HT-29 (cell line): ENCODE measurements at places on chromosomes 16 and 17. TPM values are rescaled to one million over a fixed set of nuclear protein-coding genes. Genes with fewer than 3 reads are reported as not detected.

The OSGIN1 gene
- total RNA-seq: 14.2 and 16.1 TPM in 2 replicates

The MAPT gene
- total RNA-seq: 0.08 and 0.44 TPM in 2 replicates

The GPR179 gene
- total RNA-seq: 0.03 and 0.13 TPM in 2 replicates

The ABCA10 gene
- 0.25 and 0.29 TPM in 2 replicates for total RNA-seq

The SGCA gene
- total RNA-seq: not detected in 2 replicates

The PIP4K2B gene
- total RNA-seq: 39.6 and 62.1 TPM in 2 replicates

The CCL14 gene
- 0.15 and 0.37 TPM in 2 replicates for total RNA-seq

The KPNB1 gene
- 219 and 232 TPM in 2 replicates for total RNA-seq

The P3H4 gene
- total RNA-seq: 45.2 and 54.7 TPM in 2 replicates

The MPV17L gene
- not detected in 2 replicates for total RNA-seq

The ATP6V0D1 gene
- total RNA-seq: 97.6 and 99.5 TPM in 2 replicates

The MYLK3 gene
- total RNA-seq: 0.21 and 0.53 TPM in 2 replicates

The TP53TG3F gene
- not detected in 2 replicates for total RNA-seq

The MT1H gene
- not detected in 2 replicates for total RNA-seq

The HIGD1B gene
- not detected in 2 replicates for total RNA-seq

The KRT27 gene
- not detected in 2 replicates for total RNA-seq

The SLC16A6 gene
- 1.3 TPM in 1 of 2 replicates, not detected in the other for total RNA-seq

The CLEC18A gene
- not detected in 2 replicates for total RNA-seq

The DNAAF8 gene
- 2.5 and 5.8 TPM in 2 replicates for total RNA-seq

The KCNH4 gene
- total RNA-seq: not detected in 2 replicates

The ARHGAP23 gene
- total RNA-seq: 326 and 391 TPM in 2 replicates

The NPIPB5 gene
- total RNA-seq: 56.0 and 74.1 TPM in 2 replicates

The PRSS27 gene
- total RNA-seq: 0.23 and 2.6 TPM in 2 replicates

The TP53TG3B gene
- total RNA-seq: not detected in 2 replicates

The KRTAP2-3 gene
- not detected in 2 replicates for total RNA-seq

The NACA2 gene
- not detected in 2 replicates for total RNA-seq

The SSTR5 gene
- total RNA-seq: 1.6 and 5.1 TPM in 2 replicates

The MPP2 gene
- 0.29 and 0.56 TPM in 2 replicates for total RNA-seq

The TNP2 gene
- not detected in 2 replicates for total RNA-seq

The KLHL10 gene
- not detected in 2 replicates for total RNA-seq

The CCL17 gene
- total RNA-seq: not detected in 2 replicates

The TMEM132E gene
- not detected in 2 replicates for total RNA-seq

The BRIP1 gene
- total RNA-seq: 4.1 and 4.8 TPM in 2 replicates

The OR1F1 gene
- not detected in 2 replicates for total RNA-seq

The GAN gene
- total RNA-seq: 7.4 and 20.1 TPM in 2 replicates

The SOST gene
- total RNA-seq: not detected in 2 replicates

The MSLN gene
- 3.9 and 8.3 TPM in 2 replicates for total RNA-seq

The MSL1 gene
- 44.1 and 47.1 TPM in 2 replicates for total RNA-seq
